ENCODE measurements at places on chromosomes 4 and X.

GRCh38 chrX:50801135-50801534 is 12.9 kb downstream of the SHROOM4 start:
- DNase-seq: no peak

DNA sequence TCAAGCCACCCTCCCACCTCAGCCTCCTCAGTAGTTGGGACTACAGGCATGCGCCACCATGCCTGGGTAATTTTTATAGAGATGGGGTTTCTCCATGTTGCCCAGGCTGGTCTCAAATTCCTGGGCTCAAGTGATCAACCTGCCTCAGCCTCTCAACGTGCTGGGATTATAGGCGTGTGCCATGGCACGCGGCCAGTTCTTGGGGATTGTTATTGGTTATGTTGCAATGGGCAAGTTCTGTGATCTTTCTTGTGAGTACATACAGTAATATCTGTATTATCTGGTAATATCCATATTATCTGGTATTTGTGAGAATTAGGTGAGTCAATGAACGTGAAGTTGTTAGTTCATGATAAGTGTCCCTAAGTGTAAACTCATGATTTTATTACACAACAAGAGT is 90.3 kb upstream of the TBL1X start:
- no peak for DNase-seq

GRCh38 chrX:79412166-79412565 is 45.0 kb upstream of the ITM2A start:
- DNase-seq: no peak

DNA sequence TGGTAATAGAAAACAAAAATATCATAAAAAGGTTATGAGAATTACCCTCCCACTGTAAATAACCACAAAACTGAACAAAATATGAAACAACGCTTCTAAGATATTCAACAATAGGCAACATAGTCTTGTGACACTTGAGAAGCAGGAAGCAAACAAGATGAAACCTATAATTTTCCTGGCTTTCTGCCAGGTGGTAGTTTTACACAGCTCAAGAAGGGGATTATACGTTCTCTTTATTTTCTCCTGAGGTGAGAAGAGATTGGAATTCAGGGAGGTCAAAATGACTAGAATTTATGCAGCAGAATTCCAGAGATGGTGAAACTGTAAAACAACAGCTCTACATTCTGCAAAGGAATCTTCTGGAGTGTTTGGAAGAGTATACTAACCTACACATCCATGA is 186.0 kb downstream of the HHIP start:
- DNase-seq: no peak

GRCh38 chr4:80125252-80126177 is 52.5 kb upstream of the ANTXR2 start:
- DNase-seq: no peak

- DNase-seq: no peak
These were observed 286.4 kb downstream of the USP46 start for GRCh38 chr4:52372747-52373146.

GRCh38 chr4:1220566-1220965 is 28.4 kb downstream of the CTBP1 start:
- DNase-seq: no peak

DNA sequence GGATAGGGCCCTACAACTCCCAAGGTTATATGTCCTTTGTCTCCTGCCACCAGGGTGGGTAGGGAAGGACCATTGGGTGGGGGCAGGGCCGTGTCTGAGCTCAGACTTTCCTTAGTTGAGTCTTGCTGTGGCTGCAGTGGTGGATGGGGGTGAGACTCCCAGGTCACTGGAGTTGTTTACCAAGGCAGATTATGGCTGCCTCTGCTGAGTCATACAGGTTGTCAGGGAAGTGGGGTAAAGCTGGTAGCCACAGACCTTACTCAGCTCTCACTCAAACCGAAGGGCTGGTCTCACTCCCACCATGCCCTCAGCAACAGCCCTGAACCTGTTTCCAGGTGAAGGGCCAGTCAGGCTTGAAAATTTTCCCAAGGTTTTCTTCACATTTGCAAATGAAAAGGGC is 58.8 kb upstream of the FAAH2 start:
- DNase-seq: no peak

DNA sequence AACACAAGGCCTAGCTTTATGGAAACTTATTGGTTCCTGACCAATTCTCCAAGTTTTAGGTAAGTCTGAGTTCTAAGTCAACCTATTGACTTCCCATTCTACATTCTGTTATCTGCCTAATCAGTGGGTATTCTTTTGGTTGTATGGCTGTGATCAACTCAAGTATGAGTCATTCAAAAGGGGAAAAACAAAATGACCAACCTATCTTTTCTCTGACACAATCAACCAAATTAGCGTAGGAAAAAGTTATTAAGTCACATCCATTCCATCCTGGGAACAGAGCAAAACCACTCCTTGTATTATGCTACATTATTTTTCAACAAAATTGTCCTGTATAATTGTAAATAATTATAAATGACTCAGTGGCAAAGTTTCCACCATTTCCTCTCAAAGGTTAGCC is 136.2 kb downstream of the SHROOM4 start:
- no peak for DNase-seq

DNA sequence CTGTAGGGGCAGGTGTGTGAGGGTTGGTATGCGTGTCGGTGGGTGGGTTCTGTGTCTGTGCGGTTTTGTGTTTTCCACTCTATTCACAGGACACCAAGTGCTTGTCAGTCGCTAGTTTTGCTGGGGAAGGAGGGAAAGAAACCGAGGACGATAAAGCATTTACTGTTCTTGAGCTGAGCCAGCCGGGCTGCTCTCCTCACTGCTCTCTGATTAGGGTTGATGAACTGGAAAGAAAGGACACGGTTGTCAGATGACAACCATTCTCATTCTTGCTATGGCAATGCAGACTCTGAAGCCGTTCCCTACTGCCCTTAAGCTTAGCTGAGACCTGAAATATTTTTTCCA is 832 bp downstream of the EGFL6 start:
- no peak for DNase-seq

GRCh38 chr4:55546506-55546755 is 278 bp downstream of the CLOCK start:
- no peak for DNase-seq

GRCh38 chr4:76989391-76990061 is 40.0 kb downstream of the SEPTIN11 start:
- no peak for DNase-seq

GRCh38 chr4:114857831-114858230 is 255.6 kb downstream of the NDST4 start:
- DNase-seq: no peak

DNA sequence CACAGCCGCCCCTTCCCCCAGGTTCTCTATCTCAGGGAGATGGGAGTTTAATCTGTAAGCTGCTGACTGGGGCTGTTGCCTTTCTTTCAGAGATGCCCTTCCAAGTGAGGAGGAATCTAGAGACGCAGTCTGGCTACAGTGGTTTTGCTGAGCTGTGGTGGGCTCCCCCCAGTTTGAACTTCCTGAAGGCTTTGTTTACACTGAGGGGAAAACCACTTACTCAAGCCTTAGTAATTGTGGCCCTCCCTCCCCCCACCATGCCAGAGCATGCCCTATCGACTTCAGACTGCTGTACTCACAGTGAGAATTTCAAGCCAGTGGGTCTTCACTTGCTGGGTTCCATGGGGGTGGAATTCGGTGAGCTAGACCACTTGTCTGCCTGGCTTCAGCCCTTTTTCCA is 131.3 kb downstream of the FAAH2 start:
- DNase-seq: no peak

GRCh38 chrX:49912861-49913260 is 9.5 kb upstream of the CLCN5 start:
- DNase-seq: no peak

GRCh38 chr4:27524224-27524623 is 663.6 kb downstream of the STIM2 start:
- no peak for DNase-seq

DNA sequence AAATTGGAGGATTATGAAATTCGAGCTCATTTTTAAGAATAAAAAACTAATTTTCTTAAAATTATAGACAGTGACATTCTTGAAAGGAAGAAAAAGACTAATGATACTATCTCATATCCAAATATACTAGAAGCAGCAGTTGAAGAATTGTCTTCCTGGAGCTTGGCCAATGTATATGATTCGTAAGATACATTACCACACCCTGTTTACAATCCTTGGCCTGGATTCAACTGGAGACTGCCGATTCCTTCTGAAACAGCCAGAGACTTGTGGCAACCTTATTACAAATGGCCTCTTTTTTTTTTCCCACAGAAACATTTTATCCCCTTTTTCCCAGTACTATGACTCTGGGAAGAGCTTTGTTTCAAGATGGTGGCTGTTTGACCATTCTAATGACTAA is 571.2 kb upstream of the FAT1 start:
- no peak for DNase-seq

DNA sequence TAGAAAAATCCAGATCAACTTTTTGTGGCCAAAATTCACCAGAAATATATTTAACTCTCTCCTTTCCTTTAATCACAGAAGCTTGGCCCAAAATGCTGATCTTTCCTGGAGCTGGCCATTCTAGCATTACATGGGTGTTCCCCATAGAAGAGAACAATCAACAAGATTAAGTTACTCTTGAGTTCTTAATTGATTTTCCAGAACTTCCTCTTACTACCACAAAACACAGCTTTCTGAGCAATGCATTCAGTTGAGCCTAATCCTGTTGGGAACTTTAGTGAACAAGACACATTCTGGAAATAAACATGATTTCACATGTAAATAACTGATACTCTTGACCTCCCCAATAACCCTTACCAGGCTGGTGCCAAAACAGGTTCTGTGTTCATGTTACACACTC is 45.4 kb upstream of the STIM2 start:
- no peak for DNase-seq

DNA sequence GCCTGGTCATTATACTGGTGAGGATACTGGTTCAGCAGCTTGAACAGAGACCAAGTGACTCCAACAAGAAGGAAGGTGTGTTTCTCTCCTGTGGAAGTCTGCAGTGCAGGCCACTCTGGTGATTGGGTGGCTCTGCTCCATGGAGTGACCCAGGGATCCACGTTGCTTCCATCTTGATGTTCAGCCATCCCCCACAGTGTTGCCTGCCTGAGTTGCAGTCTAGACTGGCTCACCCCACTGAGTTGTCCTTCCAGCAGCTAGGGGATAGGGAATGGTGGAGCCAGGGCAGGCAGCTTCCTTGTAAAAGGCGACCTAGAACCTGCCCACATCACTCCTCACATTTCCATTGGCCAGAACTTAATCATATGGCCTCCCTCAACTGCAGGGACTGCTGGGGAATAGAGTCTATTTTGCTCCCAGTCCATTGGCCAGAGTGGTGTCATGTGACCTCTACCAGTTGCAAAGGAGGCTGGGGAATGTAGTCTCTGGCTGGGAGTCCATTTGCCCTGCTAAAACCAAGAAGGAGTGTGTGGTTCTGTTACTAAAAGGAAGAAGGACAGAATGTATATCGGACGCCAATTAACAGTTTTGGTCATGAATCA is 8.0 kb downstream of the MAN2B2 start:
- DNase-seq: no peak

- no peak for DNase-seq
These were observed 55.2 kb upstream of the HGFAC start for GRCh38 chr4:3386526-3386925.

GRCh38 chr4:140684314-140684713 is 71.9 kb downstream of the TBC1D9 start:
- no peak for DNase-seq

DNA sequence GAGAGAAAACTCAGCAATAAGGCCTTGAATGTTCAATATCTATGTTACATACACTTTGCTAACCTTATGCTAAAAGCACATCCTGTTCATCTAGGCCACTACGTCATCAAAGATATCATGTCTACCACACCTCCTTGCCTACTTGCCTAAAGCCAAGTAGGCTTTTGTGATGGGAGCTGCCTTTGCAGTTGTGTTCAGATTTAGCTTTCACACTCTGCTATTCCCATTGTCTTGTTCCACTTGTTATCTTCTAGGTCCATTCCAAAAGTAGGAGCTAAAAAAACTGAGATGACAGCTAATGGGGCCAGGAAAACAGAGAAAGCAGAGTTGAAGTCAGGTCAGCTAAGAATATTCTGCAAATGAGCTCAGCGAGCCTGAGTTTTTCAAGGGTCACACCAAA is 153.6 kb upstream of the EDNRA start:
- no peak for DNase-seq

- no peak for DNase-seq
These were observed 25.2 kb downstream of the LRIT3 start for GRCh38 chr4:109872950-109873656.

DNA sequence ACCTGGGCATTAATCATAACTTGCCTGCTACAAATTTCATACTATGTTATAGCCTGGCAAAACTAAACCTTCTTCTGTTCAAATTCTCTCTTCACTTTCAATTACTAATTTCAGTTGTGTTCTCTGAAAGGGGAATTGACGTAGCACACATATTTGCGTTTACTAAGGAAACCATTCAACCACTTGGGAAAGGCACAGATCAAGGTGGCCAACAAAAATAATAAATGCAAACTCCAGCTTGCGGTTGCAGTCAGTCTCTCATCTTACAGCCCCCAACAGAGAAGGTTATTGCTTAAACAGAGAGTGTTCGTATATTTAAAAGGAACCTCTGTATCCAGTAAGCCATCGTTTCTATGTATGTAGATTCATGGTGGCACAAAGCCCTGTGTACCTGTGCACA is 4.0 kb downstream of the SRPX start:
- no peak for DNase-seq

DNA sequence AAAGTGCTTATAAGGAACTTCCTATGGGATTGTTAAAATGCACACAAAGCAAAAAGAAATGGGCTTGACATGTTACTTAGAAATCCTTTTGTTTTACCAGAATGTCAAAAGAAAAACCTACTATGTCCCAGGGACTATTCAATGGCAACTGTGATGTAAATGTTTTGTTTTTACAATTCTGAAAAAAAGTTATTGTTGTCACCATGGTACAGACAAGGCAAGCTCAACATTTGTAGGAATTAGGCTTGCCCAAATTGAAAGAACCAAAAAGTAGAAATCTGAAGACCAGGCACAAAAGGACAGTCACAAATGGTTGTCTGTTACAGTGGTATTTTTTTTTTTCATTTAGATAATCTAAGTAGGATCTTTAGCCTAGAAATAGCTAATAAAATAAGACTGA is 638.6 kb downstream of the STPG2 start:
- no peak for DNase-seq

GRCh38 chr4:38125816-38126215 is 165.6 kb downstream of the PTTG2 start:
- DNase-seq: no peak

GRCh38 chr4:34261799-34262314 is 1982.5 kb downstream of the ARAP2 start:
- DNase-seq: no peak
